ENCODE measurements at places on chromosomes 1 and 21.
A peak's percentile ranks its signal among the peaks of the same experiment; 100 is the strongest.

DNA sequence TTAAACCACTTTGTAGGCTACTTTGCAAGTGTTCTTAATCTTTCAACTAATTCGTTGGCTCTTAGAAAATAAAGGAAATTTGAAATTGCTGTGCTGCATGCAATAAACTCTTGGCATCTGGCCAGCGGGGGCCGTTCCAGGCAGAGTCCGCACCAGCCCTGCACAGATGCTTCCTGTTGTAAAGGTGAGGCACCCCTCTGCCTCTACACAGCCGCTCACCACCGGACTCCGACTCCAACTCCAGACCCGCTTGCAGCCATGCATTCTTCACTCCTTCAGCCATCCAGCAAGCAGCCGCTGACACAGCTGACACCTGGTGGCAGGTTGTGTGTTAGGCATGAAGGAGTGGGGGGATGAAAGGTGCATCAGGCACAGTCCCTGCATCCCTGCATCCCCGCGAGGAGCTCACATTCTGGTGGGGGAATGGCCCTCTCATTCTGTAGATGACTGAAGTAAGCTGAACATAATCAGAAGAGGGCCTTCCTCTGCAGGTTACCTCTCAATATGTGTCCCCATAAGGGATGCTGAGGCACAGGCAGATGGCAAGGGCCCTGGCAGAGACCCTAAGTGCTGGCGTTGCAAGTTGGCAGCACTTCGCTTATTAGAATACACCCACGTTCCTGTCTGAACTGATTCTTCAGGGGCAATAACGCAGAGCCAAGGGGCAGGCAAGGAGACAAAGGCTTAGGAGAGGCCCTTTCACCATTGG is 56.8 kb downstream of the GLIS1 start:
- peak; percentile 13 for DNase-seq

DNA sequence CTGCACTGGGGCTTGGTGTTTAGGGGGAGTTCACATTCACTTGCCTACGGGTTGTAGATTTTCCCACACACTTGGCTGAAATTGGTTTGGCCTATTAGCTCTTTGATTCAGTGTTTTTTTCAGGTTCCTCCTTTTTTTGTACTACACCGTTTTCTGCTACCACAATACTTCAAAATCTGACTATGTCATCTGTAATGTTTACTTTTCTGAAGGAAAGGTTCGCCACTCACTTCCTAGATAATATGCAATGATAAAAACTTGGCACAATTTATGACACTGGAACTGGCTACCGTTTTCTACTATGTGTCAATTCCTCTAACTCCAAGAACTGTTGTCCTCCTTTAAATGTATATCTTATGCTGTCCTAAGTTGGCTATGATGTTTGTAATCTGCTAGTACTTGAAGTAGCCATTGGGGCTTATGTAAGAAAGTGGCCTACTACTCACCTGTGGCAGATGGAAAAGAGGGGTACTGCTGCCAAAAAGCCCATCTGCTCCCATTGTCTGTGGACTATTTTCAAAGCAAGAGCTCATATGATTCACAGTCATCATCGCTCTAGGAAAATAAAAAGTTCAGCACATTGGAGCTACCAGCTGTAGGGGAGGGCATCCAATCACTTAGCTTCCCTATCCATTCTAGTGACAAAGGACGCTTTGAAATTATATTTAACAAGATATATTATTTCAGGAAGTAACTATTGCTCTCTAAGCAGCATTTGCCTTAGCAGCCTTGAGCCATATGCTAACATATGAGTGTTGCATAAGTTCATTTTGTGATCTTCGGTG is 42.4 kb upstream of the BACH1 start:
- DNase-seq, result no peak

DNA sequence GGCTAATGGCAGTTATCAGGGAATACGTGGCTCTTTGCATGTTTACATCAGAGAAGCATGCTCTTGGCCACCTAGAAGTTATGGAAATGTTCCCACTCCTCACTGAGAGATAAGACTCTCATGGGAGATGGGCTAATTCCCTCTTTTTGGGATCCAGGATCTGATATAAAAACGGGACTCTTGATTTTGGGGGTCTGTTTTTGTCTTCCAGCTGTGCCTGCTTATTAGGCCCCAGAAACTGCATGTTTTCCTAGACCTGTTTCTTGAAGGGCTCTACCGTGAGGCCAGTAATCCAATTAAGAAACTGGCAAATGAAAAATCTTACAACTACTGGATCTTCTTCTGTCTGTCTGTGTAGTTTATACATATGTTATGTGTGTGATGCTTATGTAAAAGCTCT is 47.0 kb upstream of the PTCH2 start:
- DNase-seq, result no peak

GRCh38 chr1:212858461-212859265 is 588 bp downstream of the FLVCR1 start:
- peak; percentile 6 for DNase-seq

GRCh38 chr1:26067432-26067911 is at the start of gene TRIM63:
TSS of gene TRIM63 (minus strand) at chr1:26067630. CDS start at chr1:26067494, 136 bp downstream.
- DNase-seq, result no peak

DNA sequence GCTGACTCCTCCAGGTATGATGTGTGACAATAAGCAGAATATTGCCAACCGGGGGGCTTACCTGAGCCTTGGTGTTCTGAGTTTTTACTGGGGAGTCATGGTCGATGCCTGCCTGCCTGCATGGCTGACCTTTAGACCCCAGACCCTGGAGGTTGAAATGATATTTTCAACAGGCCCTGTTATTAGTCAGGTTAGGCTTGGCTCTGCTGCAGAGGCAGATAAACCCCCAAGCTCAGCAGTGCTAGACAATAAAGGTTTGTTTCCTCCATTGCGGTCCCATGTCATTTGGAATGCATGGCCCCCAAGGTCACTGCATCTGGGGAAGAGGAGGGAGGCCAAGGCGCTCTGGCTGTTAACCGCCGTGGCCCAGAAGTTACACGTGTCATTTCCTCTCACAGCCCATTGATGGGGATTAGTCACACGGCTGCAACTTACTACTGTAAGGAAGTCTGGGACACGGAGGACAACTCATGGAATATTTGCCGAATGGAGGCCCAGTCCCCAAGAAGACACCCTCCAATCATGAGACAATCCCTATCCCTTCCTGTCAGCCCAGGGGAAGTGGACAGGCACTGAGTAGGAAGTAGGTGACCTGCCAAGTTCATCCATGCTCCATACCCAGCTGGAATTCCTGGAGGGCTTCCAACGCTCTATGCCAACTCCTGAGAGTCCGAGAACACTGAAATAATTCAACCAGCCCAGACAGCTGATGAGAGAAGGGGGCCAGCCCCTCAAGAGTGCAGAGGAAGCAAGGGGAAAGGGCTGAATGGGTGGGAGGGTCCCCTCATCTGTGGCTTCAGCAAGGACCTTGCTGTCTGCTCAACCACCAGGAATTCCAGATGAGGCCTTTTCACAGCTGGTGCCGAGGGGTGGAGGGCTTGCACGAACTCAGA is 97.3 kb downstream of the TAS1R2 start:
- no peak for DNase-seq

DNA sequence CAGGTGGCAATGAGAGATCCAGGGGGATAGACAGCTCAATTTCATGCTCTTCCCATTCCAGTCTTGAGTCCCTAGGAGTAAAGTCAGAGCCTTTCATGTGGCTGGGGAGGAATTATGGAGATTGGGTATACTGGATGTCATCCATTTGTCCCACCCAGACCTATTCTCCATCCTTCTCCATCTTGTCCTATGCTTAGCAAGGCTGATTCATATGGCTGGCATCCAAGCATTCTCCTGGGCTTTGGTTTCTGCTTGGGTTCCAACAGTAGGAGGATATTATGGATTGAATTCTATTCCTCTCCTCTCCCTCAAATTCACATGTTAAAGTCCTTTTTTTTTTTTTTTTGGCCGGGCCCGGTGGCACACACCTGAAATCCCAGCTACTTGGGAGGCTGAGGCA is 3.8 kb upstream of the CDC20 start:
- no peak for DNase-seq

DNA sequence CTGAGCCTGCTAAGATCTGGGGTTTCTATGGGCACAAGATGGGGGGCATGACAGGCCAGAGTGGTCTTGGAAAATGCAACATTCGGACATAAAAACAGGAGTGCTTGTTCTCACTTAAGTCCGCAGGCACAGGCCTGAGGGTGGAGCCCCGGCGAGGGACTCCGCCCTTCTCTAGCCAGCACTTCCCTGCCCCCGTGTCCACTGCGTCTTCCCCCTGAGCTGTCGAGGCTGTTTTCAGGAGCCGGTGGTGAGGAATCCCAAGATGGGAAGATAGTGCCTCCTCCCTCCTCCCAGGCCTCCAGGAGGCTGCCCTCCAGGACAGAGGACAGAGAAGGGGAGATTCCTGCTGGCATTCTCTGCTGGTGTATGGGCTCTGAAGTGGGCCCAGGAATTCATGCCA is 105.2 kb downstream of the TLR5 start:
- no peak for DNase-seq

GRCh38 chr1:110120960-110121561 is 8.8 kb downstream of the UBL4B start:
- no peak for DNase-seq

GRCh38 chr1:43706598-43707189 is 642 bp upstream of the ST3GAL3 start:
- peak; percentile 15 for DNase-seq

DNA sequence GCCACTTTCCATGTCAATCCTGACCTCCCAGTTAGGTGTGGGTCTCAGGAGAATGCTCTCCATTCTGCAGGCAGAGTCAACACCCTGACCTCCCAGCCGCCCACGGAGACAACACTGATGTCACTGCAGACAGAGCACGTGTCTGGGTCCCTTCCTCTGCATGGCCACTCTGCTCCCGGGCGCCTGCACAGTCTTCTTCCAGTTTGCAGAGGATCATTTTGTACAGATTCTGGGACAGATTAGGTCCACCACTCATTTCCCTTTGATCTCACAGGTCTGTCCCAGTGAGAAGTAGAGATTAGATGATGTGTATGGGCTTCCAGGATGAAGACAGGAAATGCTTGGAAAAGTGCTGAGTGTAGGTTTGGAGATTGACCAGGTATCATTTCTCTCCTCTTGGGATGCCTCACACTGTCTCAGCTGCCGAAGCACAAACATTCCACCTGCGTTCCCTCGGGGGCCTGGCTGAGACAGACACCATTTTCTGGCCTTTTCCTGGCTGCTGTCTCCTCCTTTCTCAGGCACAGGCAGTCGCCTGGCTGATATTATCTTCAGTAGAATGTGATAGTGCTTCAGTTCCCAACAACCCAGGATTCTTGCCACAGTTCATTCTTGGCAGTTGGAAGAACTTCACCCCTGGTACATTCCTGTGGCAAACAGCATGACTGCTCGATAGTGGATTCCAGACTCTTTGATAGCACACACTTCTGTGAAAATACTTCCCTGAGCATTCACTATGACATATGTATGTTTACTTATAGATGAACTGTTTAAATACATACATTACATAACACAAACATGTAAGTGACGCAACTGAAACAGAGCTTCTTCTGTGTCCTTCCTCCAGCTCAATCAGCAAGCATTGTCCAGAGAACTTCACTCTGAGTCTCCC is 7.9 kb downstream of the MYBPHL start:
- no peak for DNase-seq

- no peak for DNase-seq
These were observed at the start of gene GJB5 for GRCh38 chr1:34754964-34755637. TSS of gene GJB5 (plus strand) at chr1:34755047. CDS start at chr1:34757331, 2,284 bp downstream.

DNA sequence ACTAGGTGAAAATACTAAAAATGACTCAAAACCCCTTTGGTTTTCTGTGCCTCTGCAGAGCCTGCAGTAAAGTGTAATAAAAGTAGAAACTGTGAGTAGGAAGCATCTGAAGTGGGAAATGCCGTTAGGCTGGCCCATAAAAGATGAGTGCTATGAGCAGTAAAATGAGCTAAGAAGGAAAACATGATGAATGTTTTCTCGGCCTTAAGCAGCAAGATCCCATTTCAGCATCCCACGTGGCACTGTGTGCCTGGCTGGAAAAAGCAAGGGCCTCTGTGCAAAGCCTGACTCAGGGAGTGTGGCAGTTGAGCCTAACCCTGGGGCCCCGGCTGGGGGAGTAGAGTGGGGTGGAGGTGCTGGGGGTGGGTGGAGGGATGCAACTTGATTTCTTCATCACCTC is 109.5 kb downstream of the TBX15 start:
- no peak for DNase-seq

GRCh38 chr1:14296795-14297194 is 301.7 kb upstream of the KAZN start:
- no peak for DNase-seq
